ENCODE measurements at places on chromosomes 2 and 18.

DNA sequence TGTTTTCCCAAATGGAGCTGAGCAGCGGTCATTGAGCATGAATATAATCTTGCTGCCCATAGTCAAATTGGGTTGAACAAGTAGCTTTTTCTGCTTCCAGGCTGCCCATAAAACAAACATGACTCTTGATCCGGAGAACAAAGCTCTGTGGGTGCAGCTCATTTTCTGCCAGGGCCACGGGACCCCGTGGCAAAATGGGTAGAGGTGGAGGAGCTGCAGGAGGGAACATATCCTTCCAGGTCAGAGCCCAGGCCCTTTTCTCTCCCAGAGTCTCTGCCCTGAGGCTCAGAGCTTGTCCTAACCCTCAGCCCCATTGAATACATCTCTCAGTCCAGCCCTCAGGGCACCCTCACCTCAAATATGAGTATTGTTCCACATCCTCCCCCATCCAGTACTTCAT, 151.6 kb upstream of the TWIST2 start:
- no peak for DNase-seq

DNA sequence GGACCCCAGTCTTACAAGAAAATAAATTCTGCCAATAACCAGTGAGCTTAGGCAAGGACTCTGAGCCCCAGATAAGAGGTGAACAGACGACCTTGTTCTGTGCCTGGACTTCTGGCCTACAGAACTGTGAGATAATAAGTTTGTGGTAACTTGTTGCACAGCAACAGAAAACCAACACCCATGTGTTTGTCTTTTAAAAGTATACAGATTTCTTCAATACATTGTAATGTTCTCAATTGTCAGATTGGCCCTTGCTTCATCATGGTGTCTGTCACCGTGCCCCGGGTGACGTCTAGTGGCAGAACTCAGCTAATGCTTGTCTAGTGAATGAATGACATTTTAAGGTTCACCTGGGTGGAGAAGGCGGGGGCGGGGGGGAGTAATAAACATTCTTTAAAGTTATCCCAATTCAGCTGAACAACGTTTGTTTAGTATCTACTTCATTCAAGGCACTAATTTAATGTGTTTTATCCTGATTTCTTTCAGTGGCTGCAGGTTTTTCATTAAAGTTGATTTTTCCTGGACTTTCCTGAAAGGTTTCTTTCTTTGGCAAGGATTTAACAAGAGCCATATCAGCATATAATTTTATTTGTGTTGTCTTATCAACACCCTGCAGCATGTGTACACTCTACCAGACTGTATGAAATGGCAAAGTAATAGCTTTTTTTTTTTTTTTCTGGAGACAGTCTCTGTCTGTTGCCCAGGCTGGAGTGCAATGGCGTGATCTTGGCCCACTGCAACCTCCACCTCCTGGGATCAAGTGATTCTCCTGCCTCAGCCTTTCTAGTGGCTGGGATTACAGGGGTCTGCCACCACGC, 123.8 kb upstream of the DLX2 start:
- DNase-seq = peak; percentile 72

- DNase-seq = no peak
These were observed 218.5 kb downstream of the LDLRAD4 start for GRCh38 chr18:13437034-13437433.

DNA sequence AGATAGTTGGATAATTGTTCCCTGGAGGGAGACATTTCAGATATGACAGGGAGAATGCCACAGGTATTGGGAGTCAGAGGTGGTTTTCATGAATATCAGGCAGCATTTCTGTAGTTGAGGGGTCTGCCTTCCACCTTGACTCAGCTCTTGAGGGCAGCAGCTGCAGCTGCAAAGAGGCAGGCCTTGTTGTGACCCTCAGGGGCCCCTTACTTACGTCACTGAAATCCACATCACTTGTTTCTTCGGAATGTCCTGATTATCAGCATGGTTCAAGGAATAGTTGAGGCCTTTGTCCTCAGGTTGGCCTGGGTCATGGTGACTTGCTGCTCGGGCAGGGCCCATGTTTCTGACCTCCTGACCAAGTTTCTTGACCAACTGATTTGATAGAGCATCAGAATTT, 46.9 kb downstream of the TMEM17 start:
- no peak for DNase-seq

GRCh38 chr2:43345391-43345813, 119.0 kb upstream of the ZFP36L2 start:
- DNase-seq = no peak
